ENCODE measurements at places on chromosomes 4 and X.

DNA sequence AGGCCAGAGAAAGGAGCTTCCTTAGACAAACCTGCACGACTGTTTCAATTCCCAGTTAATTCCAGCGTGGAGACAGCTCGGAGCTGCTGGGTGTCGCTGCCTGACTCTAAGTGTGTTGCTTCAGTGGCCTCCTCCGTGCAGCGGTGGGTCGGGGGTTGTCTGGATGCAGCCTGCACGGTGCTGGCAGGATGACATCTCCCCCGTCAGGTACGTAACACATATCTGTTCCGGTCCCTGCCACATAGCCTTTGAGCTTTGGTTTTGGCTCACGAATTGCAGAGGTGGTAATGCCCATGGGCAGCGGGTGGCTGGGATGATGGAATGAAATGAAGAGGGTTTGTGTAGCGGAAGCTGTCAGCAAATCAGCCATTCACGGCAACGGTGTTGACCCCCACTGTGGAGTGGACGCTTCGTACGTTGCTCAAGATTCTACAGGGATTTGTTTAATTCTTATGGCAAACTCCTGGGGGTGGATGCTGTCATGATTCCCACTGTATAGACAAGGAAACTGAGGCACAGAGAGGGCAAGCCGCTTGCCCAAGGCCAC lies 33.7 kb upstream of the HMX1 start:
- no peak for DNase-seq

- DNase-seq = no peak
These were observed 1765.8 kb downstream of the PCDH7 start for GRCh38 chr4:32485956-32486355.

- no peak for DNase-seq
These were observed 478.9 kb downstream of the KCNIP4 start for GRCh38 chr4:21469438-21470300.

- DNase-seq = no peak
These were observed 104.5 kb downstream of the UBE2NL start for GRCh38 chrX:143988356-143988755.

DNA sequence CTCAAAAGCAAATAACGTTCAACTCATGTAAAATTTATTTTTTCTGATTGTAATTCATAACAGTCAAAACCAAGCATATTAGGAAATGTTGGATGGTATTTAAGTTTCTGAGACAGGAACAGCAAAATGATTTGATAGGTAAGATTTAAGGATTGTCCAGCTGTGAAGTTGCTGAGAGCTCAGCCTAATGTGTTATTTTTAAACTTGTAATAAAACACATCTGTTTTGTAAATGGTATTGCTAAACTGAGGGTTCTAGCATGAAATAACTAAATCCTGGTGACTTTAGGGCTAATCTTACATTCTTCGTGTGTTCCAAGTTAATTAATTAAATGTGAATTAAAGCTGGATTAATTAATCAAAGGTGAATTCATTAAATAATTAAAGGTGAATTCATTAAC lies 13.3 kb downstream of the TLR10 start:
- DNase-seq = no peak

DNA sequence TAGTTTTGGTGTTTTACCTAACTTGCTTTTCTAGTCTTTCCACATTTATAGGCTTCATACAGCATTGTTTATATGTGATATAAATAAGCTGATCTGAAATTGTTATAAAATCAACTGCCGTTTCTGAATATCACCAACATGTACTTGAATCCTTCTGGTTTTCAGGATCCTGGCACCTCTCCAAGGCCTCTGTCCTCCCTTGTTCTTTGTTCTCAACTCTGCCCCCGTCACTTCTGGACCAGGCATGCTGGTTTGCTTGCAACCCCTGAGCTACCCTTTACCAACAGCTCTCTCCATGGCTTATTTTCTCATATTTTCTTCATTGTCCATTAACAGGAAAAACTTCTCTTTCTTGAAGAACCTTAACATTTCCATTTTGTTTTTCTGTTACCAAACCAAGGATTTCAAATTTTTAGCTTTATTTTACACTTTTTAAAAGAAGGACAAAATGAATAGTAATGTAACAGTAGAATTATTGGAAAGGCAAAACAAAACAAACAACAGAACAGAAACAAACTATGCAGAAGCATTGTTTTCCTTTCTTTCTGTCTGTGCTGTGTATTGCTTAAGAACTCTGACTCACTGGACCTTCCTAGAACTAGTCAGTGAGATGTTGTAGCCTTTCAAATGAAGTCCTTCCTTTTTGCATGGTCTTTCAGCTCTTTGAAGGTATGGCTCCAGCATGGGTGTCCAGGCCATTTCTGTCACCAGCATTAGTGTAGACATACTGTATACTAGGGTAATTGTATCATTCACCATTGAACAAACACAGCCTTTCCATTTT lies 44.8 kb downstream of the BANK1 start:
- DNase-seq = peak; percentile 67

GRCh38 chr4:152458801-152459302 lies 77.0 kb downstream of the FBXW7 start:
- DNase-seq = peak; percentile 13

DNA sequence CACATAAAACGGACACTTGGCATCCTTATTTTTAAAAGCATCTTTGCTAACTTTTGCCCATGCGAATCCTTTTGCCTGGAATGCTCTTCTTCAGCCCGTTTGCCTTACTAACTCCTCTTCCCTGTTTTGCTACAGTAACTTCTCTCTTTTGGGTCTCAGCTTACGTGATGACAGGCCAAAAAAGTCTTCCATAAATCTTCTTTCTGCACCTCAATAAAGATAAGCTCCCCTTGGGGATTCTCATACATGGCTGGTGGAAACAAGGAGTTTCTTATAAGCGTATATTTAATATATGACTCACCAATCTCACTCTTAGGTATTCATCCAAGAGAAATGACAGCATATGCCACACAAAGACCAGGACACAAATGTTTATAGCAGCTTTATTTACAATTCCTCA lies 192.7 kb downstream of the RCHY1 start:
- DNase-seq = no peak

- DNase-seq = peak; percentile 60
These were observed 42.0 kb downstream of the LGI2 start for GRCh38 chr4:24988776-24989175.

GRCh38 chrX:121642415-121642814 lies 595.0 kb downstream of the GLUD2 start:
- DNase-seq = no peak

DNA sequence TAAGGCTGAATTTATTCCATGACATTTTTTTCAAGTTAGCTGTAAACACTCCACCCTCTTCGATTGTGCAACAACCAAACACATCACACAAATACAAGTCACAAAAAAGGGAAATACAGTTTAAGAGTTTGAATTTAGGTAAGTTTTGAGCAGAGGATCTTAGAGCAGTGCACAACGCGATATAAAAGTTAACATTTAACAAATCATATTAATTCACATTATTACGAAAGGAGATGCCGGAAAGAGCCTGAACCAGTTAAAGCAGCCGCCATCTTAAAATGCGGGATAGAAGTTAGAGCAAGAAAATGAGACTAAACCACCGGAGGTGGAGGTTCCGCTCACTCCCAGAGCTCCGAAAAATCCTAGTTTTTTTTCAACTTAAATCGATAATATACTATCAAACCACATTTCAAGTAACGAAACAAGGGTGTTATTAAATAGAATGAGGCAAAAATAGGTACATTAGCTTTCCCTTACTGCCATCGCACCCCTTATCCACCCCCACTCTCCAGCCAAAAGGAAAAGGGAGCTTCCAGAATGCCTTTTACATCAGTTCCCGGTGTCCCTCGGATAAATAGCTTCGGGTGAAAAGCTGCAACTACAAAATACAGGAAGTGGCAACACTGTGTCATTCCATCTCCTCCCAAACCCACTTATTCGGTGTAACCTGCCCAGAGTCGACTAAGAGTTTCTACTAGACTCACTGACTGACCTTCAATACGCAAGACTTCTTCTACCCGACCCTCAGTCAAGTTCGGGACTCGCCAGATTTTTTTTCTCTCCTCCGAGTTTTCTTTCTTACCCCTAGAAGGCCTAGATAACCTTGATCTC lies 1.9 kb downstream of the UBE2D3 start:
- DNase-seq = peak; percentile 75

Measured in CD14-positive monocyte (primary cell).